HuH-7 (cell line): ENCODE measurements at places on chromosomes 7 and 10.
A peak's percentile ranks its signal among the peaks of the same experiment; 100 is the strongest.

GRCh38 chr10:6757158-6757557 lies 177.1 kb upstream of the PRKCQ start:
- no peak for DNase-seq

- no peak for DNase-seq
These were observed 21.0 kb downstream of the KLF6 start for GRCh38 chr10:3763852-3764625.

DNA sequence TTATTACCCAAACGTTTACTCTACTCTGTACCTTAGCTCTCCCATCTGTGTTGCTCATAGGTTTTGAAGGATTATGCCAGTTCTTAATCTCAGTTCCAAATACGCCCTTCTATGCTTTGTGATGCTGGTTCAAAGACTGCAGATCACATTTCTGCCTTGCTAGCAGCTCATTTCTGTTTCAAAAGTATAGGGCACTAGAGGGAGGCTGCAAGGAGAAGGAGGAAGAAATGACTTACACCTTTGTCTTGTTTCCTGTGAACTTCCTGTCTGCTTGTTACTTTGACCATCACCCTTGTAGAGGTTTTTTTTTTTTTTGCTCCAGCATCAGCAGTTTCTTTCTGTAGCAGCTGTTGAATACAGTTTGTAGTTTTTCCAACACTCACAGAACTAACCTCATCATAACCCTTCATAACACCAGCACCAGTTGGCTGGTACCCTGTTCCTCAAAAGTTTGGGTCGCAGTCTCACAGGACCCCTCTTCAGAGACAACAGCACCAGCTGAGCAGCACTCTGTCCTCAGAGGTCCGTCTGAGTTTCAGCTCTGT lies 16.5 kb downstream of the SLK start:
- no peak for DNase-seq

DNA sequence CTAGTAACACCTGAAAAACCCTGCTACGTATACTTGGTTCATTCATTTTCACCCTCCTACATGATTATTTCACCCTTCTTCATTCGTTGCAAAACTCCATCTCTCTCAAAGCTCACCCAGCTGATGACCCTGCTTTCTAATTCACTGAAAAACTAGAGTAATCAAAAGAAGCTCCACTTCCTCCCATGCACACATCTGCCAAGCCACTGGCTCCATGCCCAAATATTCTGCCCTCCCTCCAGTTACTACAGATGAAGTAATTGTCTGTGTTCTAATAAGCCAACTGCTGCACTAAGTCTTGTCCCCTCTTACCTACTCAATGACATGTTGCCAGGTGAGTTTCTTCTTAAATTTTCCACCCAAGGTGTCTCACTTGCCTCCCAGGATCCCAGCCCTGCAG lies 96.9 kb upstream of the CCDC71L start:
- no peak for DNase-seq

GRCh38 chr10:62792261-62792660 lies 12.3 kb upstream of the ADO start:
- no peak for DNase-seq

GRCh38 chr10:63833411-63834060 lies 312.3 kb downstream of the REEP3 start:
- no peak for DNase-seq

GRCh38 chr7:149209518-149210269 lies 14.3 kb downstream of the ZNF282 start:
- DNase-seq: peak; percentile 83

DNA sequence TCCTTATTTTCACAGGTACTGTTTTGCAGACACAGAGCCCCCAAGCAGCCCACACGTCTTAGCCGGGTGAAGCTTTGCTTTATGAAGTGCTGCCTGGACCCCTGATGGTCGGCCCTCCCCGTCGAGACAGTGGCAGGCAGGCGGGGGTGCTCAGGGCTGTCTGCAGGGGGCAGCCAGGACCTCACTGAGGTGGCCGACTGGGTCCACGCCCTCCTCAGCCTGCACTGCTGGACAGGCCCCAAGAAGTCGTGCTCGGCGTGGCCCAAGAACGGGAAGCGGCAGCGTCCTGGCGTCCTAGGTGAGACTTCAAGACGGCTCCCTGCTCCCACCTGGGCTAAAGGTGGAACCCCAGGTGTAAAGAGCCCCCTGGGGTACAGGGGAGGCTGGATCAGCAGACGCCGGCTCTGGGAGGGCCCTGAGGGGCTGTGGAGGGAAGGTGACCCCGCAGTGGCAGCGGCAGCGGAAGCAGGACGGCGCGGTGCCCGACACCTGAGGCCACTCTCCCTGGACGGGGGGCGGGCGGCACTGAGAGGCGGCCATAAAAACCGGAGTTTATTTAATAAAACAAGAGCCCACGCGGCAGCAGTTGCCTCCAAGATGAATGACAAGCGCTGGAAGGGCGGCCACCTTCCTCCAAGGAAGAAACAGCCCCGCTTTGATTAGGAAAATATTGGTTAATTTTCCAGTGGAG lies 179.4 kb downstream of the ELFN1 start:
- no peak for DNase-seq

DNA sequence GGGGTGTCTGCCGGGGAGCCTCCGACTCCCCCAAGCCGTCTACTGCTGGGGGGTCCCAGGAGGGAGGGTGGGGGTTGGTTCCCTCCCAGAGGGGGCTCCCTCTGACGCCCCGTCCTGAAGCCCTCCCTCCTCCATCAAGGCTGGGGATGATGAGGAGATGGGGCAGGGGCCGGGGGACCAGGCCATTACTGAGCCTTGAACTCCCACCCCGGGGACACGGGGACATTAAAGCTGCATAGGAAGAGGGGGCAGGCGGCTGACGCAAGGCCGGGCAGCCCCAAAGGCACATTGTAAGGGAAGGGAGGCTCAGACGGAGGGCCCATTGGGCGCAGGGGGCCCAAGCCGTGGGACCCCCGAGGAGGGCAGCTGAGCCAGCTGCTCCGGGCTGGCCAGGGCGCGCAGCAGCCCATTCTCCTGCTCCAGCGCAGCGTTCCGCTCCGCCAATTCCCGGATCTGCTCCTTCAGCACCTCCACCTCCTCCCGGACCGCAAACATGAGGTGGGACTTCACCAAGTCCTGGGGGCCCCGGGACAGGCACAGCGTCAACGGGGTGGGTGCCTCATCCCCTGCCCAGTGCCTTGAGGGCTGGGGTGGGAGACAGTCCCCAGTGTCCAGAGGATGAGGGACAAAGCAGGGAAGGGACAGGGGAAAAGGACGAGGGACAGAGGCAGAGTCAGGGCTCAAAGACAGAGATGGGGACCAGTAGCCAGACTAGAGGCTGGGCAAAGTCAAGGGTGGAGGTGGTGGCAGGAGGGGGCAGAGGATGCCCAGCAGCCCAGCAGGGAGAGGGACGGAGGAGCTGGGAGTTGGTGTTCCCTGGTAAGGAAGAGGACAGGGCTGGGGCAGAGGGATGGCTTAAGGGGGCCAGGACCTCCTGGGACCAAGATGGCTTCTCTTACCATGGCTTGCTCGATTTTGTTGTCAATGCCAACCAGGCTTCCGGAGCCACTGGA lies 2.9 kb upstream of the SPACDR start:
- DNase-seq: no peak

- DNase-seq: no peak
These were observed 60.5 kb downstream of the SH2D4B start for GRCh38 chr10:80598084-80598798.

GRCh38 chr10:58651742-58652141 lies 139.1 kb downstream of the BICC1 start:
- no peak for DNase-seq

GRCh38 chr10:63710703-63711102 lies 189.5 kb downstream of the REEP3 start:
- no peak for DNase-seq

- no peak for DNase-seq
These were observed 1.9 kb upstream of the MYH16 start for GRCh38 chr7:99270702-99271101.

GRCh38 chr7:25408012-25408687 lies 179.9 kb upstream of the NPVF start:
- no peak for DNase-seq

DNA sequence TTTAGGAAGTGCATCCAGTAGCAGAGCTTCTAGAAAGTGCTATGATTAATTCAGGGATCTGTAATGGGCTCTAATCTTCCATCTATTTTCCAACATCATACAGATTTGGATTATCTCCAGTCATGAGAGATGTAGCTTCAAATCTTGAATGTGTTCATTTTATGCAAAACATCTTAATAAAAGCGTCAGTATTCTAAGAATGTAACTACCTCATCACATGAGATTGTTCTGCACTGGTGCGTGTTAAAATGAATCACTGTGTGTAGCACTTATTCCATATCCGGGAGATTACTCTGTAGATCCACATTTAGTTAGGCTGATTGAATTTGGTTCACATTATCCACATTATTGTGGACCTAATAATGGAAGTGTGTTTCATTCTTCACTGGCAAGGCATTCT lies 344.9 kb upstream of the CHRM2 start:
- DNase-seq: no peak

GRCh38 chr7:41384418-41384817 lies 318.5 kb downstream of the INHBA start:
- no peak for DNase-seq

GRCh38 chr10:69580435-69580834 lies 7.2 kb upstream of the NEUROG3 start:
- no peak for DNase-seq

- DNase-seq: no peak
These were observed 9.2 kb upstream of the HNRNPF start for GRCh38 chr10:43417950-43418768.

- no peak for DNase-seq
These were observed at the start of gene INHBA for GRCh38 chr7:41702635-41703371. Gene INHBA (minus strand): TSS chr7:41703090. CDS start chr7:41700374, 2,716 bp downstream.

- DNase-seq: no peak
These were observed 75.4 kb downstream of the VOPP1 start for GRCh38 chr7:55496906-55497305.

DNA sequence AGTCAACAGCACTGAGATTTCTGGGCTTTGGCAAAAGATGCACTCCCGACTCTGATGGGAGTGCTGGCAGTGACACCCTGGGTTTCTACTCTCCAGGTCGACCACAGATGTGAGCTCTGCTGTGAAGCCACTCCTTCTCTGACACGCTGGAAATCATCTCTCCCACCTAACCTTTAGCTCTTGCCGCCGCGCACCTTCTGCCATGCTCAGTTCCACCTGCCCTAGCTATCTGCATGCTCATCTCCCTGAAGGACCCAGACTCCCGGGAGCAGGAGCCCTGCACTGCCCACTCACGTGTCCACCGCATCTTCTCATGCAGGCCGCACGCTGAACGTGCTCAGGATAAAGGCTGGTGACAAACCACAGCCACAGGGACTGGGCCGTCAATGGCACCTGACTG lies 174.8 kb downstream of the TNS3 start:
- DNase-seq: no peak

GRCh38 chr7:11833431-11833830 lies 1.4 kb upstream of the THSD7A start:
- DNase-seq: no peak

- DNase-seq: no peak
These were observed 1212.4 kb downstream of the SORCS1 start for GRCh38 chr10:105952153-105952552.

DNA sequence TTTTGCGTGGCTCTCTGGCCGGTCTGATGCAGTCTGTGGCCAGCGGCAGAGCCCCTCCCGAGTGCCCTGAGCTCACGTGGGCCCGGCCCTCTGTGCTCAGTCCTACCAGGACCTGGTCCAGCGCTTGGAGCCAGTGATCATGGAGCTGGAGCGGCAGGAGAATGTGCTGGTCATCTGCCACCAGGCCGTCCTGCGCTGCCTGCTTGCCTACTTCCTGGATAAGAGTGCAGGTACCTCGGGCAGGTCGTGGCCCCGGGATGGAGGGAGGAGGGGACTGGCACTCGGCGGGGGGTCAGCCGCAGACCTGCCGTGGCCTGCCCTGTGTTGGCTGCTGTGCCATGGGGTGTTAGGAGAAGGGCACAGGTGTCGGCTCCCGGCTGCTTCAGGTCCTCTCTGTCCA lies 20.0 kb downstream of the PFKFB3 start:
- DNase-seq: no peak

DNA sequence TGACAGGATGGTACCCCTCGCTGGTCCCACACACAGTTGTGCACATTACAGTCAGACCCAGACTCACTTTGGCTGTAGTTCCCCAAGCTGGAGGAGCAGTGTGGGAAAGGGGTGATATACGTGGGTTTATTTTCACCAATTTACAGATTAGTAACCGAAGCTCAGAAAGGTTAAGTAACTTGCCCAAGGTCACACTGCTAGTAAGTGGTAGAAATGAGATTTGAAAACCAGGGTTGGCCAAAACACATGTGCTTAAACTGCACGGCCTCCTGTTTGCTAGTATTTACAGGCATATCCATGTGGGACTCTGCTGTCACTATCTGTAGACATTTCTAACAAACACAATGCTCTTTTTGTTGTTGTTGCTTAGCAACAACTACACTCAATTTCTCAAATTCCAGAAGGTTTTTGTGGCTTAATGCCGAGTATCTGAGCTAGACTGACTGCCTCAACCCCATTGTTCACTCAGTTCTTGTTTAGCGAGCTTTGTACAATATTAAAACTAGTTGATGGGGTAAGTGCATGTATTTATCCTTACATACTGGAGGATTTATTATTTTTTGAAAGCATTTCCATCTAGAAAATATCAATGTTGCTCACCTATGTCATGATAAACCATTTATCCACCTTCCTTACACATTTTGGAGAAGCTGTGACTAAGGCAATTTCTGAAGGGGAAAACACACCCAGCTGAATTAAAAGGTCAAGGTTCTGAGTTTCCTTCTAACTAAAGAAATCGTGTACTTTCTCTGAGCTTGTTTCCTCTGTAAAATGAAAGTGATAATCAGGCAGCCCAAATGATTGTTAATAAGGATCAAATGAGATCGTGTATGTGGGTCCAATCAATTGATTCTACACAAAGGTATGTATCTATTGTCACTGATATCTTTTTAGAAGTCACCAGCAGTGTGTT lies 5.3 kb upstream of the TMEM139 start:
- no peak for DNase-seq

GRCh38 chr10:130882906-130883305 lies 428.6 kb downstream of the TCERG1L start:
- DNase-seq: no peak

DNA sequence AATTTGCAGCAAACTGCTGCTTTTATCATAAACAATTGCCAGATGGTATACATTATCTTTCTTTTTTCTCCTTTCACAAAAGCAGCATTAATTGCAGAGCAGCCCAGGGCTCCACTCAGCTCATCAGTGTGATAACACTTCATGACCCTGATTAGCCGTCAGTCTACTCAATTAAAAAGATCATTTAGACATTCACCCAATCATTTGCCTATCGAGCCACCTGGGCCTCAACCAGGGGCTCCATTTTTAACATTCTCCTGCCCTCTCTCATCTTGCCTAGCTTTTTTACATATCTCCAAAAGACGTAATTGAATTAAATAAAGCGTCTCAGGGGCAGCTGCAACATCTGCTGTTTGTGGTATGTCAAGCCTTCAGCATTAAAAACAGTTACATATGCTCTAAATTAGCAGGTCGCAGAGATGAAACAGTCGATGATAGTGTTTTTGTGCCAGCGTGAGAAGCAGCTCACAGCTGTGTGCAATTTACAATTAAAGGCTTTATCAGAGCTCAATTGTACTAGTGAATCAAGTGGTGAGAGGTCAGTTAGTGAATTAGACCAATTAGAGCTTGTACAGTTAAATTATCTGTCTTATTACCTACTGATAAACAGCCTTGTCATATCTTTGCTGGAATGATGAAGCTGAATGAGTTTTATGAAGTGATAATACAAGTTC lies 522.5 kb downstream of the ETV1 start:
- no peak for DNase-seq
